HepG2 (cell line): ENCODE measurements at places on chromosomes 4 and X. TPM values are rescaled to one million over a fixed set of nuclear protein-coding genes. Genes with fewer than 3 reads are reported as not detected.

TEX13C gene
- not detected in 2 replicates for total RNA-seq

DKK2 gene
- not detected in 2 replicates for total RNA-seq

HMGN5 gene
- total RNA-seq = 0.24 and 0.36 TPM in 2 replicates

NAP1L2 gene
- 0.07 TPM in 1 of 2 replicates, not detected in the other for total RNA-seq

SHROOM3 gene
- total RNA-seq = not detected in 2 replicates

MPC1L gene
- total RNA-seq = not detected in 2 replicates

POU4F2 gene
- not detected in 2 replicates for total RNA-seq

GPR101 gene
- not detected in 2 replicates for total RNA-seq

MAGEA9B gene
- total RNA-seq = 0.07 TPM in 1 of 2 replicates, not detected in the other

FGF5 gene
- not detected in 2 replicates for total RNA-seq

SORCS2 gene
- total RNA-seq = 0.66 and 1.0 TPM in 2 replicates

SERTM2 gene
- total RNA-seq = not detected in 2 replicates
